NCI-H446 (cell line): ENCODE measurements at places on chromosomes 1 and 21.

GRCh38 chr1:170881268-170882265 is 53.8 kb upstream of the MROH9 start:
- DNase-seq, result peak; percentile 44

- no peak for DNase-seq
Measured at GRCh38 chr1:75345538-75346292, 211.5 kb downstream of the LHX8 start.

GRCh38 chr1:215517441-215517891 is 49.6 kb upstream of the KCTD3 start:
- DNase-seq, result no peak

DNA sequence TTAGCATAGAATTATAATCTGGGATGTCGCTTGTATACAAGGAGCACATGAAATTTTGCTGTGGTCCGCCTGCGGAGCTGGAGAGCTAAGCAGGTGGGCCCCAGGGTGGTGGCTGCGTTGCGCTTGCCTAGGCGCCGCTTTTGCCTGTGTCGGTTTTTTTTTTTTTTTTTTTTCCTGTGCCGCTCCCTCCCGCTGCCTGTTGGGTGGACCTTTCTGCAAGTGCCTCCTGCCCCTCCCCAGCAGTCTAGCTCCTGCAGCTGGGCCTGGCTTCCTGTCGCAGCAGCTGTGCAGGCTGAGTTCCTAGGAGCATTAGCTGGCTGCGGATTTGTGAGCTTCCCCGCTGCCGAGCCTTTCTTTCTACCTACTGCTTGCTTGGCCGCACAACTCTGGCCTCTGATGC is 20.6 kb downstream of the PYHIN1 start:
- DNase-seq, result no peak

GRCh38 chr1:248372394-248372793 is 3.2 kb upstream of the OR2T6 start:
- no peak for DNase-seq

DNA sequence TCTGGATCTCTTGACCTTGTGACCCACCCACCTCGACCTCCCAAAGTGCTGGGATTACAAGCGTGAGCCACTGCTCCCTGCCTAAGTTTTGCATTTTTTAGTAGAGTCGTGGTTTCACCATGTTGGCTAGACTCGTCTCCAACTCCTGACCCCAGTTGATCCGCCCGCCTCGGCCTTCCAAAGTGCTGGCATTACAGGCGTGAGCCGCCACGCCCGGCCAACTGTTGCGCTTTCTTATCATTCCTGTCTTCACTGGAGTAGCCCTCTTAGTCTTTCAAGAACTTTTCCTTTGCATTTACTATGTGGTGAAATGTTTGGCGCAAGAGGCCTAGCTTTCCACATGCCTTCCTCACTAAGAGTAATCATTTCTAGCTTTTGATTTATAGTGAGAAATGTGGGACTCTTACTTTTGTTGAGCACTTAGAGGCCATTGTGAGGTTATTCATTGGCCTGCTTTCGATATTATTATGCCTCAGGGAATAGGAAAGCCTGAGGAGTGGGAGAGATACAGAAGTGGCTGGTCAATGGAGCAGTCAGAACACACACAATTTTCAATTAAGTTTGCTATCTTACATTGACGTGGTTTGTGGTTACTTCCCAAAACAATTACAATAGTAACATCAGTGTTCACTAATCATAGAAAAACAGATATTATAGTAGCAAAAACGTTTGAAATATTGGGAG is 111.0 kb downstream of the ZMYM4 start:
- DNase-seq, result no peak

DNA sequence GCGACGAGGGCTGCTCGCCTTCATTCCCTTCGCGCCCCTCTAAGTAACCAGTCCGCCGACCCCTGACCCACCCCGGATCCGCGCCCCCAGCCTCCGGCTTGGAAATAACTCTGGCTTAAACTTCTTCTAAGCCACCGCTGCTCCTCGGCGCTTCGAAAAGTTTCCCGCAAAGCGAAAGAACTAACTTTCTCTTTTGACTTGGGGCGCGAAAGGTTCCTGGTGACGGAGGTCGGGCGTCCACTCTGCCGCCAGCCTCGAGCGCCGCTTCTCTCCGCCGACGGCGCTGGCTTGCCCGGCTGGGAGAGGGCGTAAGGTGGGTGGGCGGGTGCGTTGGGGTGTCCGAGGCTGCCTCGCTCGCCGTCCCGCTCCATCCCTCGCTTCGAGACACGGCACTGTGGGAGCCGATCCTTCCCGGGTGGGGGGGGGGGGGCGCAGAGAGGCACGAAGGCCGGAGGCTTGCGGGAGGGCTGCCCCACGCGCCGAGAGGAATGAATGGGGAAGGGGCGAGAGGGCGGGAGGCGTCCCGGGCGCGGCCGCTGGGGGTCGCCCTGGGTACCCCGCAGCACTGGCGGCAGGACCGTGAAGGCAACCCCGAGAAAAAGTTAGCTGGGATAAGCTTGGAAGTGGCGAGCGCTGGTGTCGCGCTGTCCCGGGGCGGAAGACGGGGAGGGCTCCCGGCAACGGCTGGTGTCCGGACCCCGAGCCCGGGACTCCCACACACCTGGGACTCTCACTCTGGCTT is 569 bp downstream of the ATF3 start:
- DNase-seq, result no peak

DNA sequence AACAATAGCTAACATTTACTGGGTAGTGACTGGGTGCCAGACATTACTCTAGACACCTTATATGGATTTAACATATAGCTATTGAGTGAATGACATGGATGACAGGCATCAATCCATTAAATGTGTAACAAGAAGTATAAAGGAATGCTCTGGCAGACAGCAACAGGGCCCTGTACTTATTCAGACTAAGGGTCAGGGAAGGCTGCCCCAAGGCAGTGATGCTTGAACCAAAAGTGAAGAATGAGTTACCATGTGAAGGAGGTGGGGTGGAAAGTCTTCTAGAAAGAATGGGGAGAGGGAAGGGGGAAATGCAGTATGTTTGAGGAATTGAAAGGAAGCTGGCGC is 8.3 kb upstream of the PTPRF start:
- DNase-seq, result no peak

GRCh38 chr1:33640114-33640660 is 167.7 kb downstream of the ZSCAN20 start:
- DNase-seq, result no peak

- DNase-seq, result no peak
Measured at GRCh38 chr1:240090957-240091600, 604 bp upstream of the FMN2 start.

DNA sequence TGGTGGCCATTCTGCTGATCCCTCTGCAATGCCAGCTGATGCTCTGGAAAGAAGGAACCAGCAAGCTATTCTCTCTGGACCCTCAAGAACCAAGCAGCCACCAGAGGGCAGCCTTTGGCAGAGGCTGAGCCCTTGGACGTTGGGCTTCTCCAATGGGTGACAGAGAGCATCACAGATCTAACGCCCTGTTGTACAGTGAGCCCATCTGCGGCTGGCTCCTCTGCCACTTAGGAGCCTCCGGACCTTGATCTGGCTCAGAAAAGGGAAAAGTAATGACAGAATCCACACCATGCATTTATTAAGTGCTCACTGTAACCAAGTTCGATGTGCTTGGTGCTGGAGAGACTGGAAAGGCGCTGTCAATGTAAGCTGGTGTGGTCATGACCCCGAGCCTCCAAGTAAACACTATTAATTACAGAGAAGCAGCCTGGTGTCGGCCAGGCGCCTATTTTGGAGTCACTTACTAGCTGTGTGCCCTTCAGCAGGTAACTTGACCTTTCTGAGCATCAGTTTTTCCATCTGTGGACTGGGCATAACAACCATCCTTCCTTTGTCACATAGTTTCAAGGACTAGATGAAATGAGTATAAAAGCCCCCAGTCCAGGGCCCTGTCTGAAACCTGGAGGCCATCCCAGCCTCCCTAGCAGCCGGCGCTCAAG is 34.9 kb downstream of the ECE1 start:
- peak; percentile 95 for DNase-seq
